Stimulated activated naive CD4-positive, alpha-beta T cell (primary cell): ENCODE measurements at places on chromosomes 1 and 21.

GRCh38 chr1:241387216-241387615, 30.2 kb upstream of the RGS7 start:
- no peak for DNase-seq

- no peak for DNase-seq
Measured at GRCh38 chr1:162660574-162660973, 28.3 kb downstream of the DDR2 start.

DNA sequence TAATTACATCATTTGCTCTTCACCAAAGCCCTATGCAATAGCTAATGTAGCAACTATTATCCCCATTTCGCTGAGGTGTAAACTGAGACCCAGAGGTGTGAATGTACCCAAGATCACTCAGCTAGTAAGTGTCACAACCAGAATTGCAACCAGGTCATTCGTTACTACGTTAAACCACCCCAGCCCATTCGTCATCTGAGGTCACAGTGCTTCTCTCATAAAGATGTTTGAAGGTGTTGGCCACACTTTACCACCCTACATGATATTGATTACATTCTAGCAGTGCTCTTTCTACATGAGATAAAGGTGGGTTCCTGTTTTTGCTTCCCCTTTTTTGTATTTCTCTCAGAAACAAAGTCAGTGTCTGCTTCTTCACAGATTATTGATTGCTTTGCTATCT, 195.3 kb downstream of the ZBTB18 start:
- DNase-seq = no peak

DNA sequence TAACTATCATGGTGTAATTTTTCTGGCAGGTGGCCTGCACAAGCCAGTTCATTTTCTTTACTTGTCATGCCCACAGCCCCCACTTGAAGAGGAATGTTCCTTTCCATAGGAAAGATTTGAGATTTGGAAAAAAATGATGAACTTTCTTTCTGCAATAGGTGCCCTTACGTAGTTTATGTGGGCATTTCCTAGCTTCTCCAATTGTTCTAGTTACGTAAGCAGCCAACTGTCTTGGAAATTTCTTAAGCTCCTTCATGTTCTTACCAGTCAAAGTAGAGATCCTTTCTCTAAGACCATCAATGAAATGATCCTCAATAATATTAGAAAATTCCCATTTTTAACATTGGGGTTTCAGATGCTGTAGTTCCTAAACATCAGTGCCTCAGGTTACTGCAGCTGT, 109.5 kb upstream of the F3 start:
- no peak for DNase-seq

DNA sequence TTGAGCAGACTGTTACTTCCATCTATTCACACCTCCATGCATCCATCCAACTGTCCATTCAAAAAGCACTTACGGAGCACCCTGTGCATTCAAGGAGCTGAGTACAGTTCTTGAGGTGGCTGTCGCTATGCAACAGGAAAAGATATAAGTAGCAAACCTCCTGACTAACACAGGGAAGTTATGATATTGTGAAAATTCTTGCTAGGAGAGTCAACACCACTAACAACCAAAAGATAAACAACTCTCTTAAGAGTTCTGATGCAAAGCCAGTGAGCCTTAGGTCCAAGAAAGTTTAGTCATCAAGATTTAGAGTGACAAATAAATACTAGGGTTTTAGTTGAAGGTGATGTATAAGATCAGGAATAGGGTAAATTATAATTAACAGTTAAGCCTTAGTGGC, 44.5 kb upstream of the TRIM45 start:
- no peak for DNase-seq

GRCh38 chr1:235331401-235331800, 3.0 kb downstream of the GGPS1 start:
- DNase-seq = no peak
